ENCODE measurements at places on chromosomes 12 and 14.

DNA sequence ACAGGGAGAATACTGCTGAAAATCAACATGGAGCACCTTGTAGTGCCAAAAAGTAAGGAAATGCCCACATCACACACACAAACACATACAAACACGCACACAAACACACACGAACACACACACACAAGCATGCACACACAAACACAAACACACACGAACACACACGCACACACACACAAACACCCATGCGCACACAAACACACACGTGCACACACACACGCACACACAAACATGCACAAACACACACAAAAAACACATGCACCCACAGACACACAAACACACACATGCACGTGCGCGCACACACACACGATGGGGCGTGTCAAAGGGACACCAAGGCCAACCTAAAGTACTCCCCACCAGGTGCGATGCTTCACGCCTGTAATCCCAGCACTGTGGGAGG is 61.7 kb upstream of the C14orf180 start:
- no peak for DNase-seq

GRCh38 chr14:91155626-91156089 is 41.8 kb downstream of the DGLUCY start:
- no peak for DNase-seq

DNA sequence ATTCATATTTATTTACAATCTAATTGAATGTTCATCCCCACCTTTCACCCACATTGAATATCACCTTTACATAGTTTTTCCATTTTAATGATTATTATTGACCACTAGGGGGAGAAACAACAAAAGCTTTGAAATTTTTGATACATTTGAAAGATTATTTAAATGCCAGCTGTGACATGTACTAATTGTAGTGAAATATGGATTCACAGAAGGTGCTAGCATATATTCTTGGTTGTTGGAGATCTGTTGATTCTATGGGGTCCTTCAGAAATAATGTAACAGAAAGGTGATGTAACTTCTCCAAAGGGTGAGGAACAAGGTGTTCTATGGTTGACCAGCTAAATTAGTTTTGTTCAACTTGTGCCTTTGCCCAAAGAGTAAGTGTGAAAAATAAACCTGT is 22.4 kb upstream of the GPR33 start:
- DNase-seq: no peak

DNA sequence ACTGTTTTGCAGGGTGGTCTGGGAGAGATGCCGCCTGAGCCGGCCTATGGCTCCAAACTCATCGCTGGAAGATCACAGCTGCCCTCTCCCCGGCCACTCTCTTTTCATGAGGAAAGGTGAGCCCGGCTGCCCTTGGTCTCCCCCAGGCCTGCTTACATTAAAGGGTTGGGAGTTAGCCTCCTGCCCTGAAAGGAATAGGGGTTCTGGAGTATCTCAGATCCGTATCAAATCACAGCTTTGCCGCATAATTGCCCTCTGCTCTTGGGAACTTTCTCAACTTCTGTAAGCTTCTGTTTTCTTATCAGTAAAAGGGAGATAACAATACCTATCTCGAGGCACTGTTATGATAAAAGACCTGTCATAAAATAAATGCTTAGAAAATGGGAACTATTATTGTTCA is 17.6 kb downstream of the PHLDA1 start:
- no peak for DNase-seq

GRCh38 chr12:9341260-9341585 is 133.0 kb upstream of the PZP start:
- DNase-seq: no peak

- DNase-seq: no peak
Observed at GRCh38 chr12:72110937-72111650, 161.1 kb upstream of the TRHDE start.

DNA sequence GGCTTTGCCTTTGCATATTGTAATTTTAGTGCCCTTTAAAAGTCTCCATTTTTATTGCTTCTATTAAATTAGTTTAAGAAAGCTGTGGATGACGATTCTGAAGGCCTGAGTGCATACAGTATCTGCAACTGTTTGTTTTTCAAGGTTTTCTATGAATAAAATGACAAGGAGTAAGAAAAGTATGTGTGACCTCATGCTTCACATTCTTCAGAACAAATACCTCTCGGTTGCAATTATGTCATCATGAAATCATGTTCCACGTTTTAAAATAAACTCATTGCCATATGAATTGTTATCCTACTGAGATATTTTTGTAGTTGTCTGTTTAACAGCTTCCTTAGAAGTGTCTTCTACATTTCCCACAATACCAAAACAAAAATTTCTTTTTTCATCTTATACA is 374.6 kb downstream of the MDGA2 start:
- DNase-seq: no peak

Measured in activated CD4-positive, alpha-beta T cell treated with anti-CD3 and anti-CD28 coated beads for 4 hours (primary cell).